ENCODE measurements at places on chromosomes 6 and 20. TPM values are rescaled to one million over a fixed set of nuclear protein-coding genes. Genes with fewer than 3 reads are reported as not detected.
A peak's percentile ranks its signal among the peaks of the same experiment; 100 is the strongest.

DNA sequence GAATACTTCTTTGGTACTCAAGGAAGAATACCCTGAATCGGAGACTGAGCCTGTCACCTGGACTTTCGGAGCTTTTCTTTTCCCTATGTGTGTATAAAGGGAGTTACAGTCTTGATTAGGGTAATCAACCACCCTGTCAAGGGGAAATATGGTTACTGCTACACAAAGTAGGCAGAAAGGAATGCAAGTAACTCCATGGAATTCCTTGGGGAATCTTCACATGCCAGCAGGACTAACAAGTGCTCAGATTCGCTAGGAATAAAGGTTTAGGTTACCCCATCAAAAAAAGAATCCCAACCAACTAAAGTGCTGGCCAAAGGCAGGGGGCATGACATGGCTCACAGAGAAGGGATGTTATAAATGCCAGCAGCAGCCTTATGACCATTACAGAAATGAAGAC lies 10.4 kb downstream of the KCNS1 start:
- DNase-seq, result no peak

DNA sequence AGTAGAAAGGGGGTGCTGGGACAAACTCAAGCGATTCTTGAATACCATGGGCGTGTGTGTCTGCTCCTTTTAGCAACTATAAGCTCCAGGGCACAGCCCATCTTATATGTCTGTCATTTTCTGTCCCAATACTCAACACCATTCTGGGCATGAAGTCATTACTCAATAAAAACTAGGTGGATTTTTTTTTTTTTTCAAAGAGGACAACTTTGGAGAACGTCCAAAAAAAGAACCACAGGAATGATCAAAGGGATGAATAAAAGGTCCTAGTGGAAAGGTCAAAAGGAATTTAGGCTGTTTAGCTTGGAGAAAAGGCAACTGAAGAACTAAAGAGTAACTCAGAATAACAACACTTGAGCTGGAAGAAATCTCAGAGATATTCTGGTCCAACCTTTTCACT lies 24.4 kb downstream of the UQCC1 start:
- no peak for DNase-seq

DNA sequence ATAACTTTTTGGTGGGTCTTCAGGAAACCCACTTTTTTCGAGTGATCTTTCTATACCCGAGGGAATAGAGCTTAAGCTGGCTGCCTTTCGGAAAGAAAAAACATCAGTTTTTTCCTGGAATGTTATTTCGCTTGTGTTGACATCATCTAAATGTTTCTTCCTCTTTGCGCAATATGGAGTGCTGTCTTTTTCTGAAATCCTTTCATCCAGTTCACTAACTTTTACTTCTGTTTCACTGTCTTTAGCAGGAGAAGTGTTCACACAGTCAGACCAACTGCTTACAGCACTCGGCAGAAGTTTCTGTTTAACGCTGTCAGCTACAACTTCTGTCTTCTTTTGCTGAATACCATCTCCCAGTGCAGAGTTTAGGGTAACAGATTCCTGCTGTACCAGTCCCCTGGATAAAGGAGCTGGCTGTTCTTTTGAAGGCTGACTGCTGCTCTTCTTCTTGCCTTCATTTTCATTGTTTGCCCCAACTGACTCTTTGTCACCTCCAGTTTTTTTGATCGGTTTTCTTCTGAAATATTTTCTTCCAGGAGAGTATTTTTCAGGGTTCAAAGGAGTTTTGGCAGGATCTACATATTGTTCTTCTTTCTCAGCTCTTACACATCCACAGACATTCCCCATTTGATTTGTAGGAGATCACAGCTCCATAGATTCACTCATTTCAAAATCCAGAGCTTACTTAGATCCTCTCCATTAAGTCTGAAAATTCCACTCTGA lies 50.0 kb upstream of the DST start:
- no peak for DNase-seq

GRCh38 chr20:460180-460579 lies 2.2 kb downstream of the TBC1D20 start:
- no peak for DNase-seq

- DNase-seq, result no peak
Observed at GRCh38 chr20:12241065-12241464, 323.4 kb downstream of the BTBD3 start.

- no peak for DNase-seq
Observed at GRCh38 chr6:169837529-169838250, 86.3 kb downstream of the ERMARD start.

- DNase-seq, result no peak
Observed at GRCh38 chr6:33702345-33702977, 9.0 kb downstream of the UQCC2 start.

GRCh38 chr20:31602779-31603441 lies 2.2 kb upstream of the ID1 start:
- peak; percentile 66 for DNase-seq

DNA sequence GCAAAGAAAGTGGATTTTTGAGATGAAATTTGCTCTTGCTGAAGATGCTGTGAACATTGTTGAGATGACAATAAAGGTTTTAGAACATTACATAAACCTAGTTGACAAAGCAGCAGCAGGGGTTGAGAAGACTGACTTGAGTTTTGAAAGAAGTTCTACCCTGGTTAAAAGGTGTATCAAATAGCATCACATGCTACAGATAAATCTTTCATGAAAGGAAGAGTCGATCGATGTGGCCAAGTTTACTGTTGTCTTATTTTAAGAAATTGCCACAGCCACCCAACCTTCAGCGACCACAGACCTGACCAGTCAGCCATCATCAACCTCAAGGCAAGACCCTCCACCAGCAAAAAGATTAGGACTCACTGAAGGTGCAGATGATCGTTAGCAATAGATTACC lies 155.3 kb downstream of the HS3ST5 start:
- no peak for DNase-seq

- no peak for DNase-seq
Observed at GRCh38 chr6:12280458-12280857, 9.7 kb upstream of the EDN1 start.

- no peak for DNase-seq
Observed at GRCh38 chr6:155270561-155271091, 6.8 kb downstream of the CLDN20 start.

The STMND1 gene
- not detected for total RNA-seq

The SSTR4 gene
- total RNA-seq, result not detected

The DCDC2 gene
- 3.3 TPM for total RNA-seq

The MAP1LC3A gene
- total RNA-seq, result 72.9 TPM

The OCSTAMP gene
- not detected for total RNA-seq

The SNAI1 gene
- total RNA-seq, result 1.1 TPM

The TCF15 gene
- not detected for total RNA-seq

The LAMA2 gene
- total RNA-seq, result 55.3 TPM

The UNC5CL gene
- total RNA-seq, result 34.6 TPM

The KCNQ2 gene
- total RNA-seq, result not detected

The SLC32A1 gene
- not detected for total RNA-seq

The IPCEF1 gene
- 6.8 TPM for total RNA-seq
